ENCODE measurements at places on chromosomes 2 and 18.

- DNase-seq: no peak
Measured at GRCh38 chr2:12300019-12300602, 416.6 kb upstream of the TRIB2 start.

DNA sequence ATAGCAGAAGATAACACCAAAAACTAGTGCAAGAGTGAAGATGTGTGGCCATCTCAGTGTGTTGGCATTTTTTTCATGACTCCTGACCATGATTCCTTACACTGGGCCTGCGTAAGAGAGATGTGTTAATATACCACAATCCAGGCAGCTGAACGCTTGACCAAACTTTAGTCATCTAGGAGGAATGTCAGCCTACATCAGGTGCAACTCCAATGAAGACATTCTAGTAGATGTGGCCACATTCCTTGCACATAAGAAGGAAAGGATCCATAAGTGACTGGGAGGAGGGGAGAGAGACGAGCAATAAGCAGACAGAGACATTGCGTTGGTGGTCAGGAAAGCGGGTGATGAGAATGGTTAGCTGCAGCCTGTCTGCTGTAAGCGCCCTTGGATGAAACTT is 42.6 kb downstream of the CYRIA start:
- DNase-seq: no peak

- DNase-seq: no peak
Measured at GRCh38 chr2:52877703-52878102, 889.9 kb upstream of the CHAC2 start.

GRCh38 chr18:49899657-49900330 is 86.5 kb upstream of the ACAA2 start:
- no peak for DNase-seq

DNA sequence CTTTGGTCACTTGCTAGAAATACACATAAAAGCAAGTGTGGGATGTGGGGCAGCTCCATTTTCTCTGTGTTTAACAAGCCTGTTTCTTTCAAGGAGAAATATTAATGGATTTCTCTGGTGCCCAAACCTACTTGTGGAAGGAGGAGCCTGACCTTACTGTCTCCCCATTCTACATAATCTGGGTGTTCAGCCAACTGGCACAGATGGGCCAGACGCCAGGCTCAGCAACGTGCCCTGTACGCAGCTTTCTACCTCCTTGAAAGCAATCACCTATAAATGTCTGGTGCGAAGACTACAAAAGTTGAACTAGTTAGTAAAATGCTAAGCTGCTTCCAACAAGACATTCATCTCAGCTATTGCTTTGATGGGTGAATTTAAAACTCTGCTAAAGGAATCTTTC is 33.2 kb upstream of the MYO3B start:
- DNase-seq: no peak

GRCh38 chr2:186205254-186205911 is 280.7 kb upstream of the ZC3H15 start:
- no peak for DNase-seq

GRCh38 chr2:215933151-215933550 is 80.2 kb downstream of the MREG start:
- DNase-seq: no peak

DNA sequence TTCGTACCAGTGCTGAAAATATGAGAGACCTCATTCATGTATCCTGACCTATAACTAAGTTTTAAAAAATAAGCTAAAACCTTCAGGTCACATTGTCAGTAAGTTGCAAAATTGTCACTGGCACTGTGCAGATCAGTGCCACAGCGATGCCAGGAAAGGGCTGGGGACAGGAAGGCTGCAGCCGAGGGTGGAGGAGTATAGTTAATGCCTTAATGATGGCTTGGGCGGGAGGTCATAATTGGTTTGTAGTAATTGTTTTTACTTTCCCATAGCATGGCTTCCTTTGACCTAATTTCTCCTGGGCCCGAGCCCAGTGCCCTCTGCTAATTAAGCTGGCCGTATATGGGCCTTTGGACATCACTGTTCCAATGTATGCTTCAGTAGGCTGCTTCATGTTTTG is 47.2 kb upstream of the RAB12 start:
- no peak for DNase-seq

DNA sequence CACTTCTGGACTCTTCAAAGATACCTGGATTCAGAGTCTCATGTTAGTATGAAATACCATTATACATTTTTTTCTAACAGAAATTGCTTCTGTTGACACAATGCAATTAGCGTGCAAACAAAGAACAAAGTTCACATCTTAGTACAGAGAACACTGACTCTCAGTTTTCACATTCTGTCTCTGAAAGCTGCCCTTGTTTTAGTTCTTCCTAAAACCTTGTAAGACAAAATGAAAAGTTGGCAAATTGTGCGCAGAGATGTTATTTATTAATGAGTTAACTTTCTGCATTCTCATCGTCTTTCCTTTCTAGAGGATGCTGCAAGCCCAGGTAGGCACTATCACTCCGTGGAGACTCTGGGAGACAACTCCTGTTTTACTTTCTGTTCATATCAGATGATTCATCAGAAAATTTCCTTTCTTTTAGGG is 377.3 kb upstream of the POU3F3 start:
- DNase-seq: no peak

DNA sequence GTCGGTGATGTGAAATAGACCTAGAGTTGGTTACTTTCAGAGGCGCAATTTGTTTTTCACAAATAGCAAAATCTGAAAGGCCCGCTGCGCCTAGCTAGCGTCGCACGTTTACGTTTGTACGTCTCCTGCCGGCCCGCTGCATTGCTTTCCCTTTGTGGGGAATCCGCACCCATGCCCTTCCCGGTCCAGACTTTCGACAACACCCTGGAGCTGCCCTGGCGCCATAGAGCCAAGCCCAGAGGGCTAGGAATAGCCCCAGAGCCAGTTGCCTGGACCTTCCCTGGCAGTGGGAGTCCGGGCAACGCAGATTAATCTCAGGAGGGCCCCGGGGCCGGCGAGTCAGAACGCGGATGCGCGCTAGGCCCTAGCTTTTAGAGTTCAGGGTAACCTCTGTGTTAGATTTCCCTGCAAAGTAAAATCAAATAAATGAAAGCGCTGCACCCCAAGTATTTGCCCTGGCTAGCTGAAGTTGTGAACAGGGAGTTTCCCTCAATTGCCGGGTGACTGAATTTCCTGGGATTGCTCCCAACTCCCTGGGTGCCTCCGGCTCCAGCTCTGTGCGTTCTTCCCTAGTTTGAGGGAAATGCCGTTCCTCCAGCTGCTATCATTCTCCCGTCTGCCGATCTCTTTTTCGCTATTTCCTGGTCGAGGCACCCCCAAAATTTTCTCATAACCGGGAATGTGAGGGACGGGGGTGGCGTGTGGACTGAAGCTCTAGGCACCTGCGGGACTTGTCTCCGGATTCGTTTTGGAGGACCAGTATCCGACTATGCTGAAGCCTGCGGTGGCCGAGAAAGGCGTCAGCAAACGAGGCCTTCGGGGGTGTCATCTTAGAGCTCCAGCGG is 1.2 kb upstream of the EN1 start:
- DNase-seq: no peak

- DNase-seq: peak; percentile 18
Measured at GRCh38 chr2:185291035-185291647, 447.5 kb upstream of the FSIP2 start.
